ENCODE measurements at places on chromosomes 12 and 14.

- DNase-seq, result peak; percentile 47
These were observed 614 bp upstream of the ARF6 start for GRCh38 chr14:49892301-49892635.

DNA sequence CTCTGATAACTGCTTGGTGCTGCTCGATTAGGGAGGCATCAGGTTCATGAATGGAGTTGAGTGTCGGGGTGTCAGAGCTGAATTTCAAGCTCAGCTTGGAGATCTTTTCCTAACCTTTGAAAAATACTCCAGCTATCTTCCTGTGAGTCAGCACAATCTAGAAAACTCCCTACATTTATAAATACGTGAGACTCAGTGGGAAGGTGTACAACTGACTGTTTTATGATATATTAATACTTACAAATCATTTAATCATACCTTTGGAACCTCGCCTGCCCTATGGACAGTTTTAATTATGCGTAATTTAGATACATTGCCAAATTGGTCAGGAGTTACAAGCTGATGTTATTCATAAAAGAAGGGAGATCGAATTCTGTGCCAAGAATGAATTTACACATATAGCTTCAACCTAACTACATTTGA, 961 bp downstream of the CMAS start:
- no peak for DNase-seq

DNA sequence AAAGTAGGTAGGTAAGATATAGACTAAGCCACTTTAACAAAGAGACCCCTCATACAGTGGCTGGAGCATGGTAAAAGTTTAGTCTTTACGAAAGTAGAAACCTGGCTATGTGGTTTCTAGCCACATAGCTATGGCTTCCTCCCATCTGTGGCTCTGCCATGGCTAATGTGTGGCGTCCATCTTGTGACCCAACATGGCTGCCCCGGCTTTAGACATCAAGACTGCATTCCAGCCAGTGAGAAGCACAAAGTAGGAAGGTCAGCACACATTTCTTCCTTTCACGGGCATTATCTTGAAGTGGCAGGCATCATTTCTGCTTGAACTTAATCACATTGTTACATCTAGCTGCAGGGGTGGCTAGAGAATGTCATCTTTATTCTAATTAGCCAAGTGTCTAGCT, 148.3 kb downstream of the TBX5 start:
- DNase-seq, result no peak

GRCh38 chr12:56338308-56339157, at the start of gene IL23A:
Gene IL23A, plus strand, starts transcription at chr12:56338884. Its CDS starts 161 bp downstream, at chr12:56339045.
- peak; percentile 92 for DNase-seq

DNA sequence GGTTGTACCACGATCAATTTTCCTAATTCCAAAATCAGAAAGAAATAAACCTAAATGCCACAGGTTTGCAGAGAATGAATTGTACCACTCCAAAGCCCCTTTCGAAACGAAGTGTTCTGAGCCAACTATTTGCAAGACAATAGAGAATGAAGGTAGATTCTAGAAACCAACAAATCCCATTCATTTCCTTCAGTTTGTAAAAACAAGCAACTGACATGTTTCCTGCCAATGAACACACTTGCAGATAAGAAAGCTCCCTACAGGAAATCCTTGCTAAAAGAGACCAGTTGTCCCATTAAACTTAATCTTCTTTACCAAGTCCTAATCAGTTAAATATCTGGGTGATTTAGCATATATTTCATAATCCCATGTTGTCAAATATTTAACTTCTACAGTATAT, 198.4 kb upstream of the FOXN3 start:
- no peak for DNase-seq

DNA sequence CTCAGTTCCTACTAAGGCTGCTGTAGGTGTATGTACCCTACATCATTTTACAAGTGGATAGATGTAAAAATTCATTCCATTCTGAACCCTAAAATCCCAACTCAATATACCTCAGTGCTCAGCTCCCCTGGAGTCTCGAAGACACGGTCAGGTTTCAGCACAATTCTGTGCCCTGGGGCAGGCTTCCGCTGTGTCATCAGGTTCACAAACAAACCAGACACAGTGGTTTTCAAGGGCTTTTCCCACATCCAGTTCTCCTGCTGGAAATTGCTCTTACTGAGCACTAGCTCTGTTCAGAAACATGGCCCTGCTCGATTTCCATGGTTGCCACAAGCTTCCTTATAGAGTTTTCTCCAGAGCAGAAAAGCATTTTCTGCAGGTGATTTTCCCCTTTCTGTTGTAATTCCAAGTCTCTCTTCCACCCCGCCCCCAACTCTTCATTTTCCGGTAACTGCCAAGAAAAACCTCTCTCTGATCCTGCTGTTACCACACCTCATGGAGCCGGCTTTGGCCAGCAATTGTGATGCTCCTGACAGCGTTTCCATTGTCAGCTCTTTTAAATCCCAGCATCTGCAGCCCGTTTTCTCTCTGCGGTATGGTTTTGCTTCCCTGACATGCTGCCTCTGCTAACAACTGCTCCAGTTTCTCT, 483.0 kb upstream of the CCDC196 start:
- no peak for DNase-seq

DNA sequence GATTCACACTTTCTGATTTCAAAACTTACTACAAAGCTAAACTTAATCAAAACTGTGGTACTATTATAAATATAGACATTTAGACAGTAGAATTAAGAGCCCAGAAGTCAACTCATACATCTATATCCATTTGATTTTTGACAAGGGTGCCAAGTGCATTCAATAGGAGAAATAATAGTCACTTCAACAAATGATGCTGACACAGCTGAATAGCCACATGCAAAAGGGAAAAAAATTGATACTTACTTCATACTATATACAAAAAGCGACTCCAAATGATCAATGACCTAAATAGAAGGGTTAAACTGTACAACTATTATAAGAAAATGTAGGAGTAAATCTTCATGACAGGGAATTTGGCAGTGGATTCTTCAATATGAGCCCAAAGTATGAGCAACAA, 40.7 kb upstream of the SYT10 start:
- DNase-seq, result no peak

DNA sequence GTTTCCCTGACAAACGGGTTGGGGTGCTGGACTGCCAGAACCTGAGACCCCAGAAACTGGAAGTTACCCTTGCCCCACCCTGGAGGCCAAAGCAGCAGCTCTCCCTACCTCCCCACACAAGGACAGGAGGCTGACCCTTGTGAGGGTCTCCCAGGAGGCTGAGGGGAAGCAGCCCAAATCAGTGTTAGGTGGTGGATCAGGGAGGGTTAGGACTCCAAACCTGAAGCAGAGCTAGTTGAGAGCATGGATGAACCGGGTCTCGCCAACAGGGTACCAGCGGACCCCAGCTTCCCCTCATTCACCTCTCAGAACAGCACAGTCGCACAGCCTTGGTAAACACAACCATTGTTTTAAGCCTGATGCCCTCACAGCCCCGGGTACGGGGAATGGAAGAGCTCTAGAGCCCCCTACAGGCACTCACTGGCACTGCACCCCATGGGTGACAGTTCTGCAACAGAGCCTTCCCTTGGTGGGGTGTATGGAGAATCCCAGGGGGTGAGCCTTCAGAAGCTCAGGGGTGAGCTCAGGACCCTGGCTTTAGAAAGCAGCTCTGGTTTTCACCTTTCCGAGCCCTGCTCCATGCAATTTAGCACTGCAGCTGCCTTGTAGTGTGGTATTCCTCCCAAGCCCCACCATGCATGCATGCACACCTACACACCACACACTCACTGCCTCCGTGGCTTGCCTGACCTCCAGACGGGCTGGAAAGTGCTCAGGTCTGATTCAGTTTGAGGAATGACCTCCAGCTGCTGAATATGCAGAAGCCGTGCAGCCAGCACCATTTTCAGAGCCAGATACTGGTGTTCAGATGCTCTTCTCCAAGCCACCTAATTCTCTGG, 11.2 kb downstream of the ESRRB start:
- peak; percentile 63 for DNase-seq

DNA sequence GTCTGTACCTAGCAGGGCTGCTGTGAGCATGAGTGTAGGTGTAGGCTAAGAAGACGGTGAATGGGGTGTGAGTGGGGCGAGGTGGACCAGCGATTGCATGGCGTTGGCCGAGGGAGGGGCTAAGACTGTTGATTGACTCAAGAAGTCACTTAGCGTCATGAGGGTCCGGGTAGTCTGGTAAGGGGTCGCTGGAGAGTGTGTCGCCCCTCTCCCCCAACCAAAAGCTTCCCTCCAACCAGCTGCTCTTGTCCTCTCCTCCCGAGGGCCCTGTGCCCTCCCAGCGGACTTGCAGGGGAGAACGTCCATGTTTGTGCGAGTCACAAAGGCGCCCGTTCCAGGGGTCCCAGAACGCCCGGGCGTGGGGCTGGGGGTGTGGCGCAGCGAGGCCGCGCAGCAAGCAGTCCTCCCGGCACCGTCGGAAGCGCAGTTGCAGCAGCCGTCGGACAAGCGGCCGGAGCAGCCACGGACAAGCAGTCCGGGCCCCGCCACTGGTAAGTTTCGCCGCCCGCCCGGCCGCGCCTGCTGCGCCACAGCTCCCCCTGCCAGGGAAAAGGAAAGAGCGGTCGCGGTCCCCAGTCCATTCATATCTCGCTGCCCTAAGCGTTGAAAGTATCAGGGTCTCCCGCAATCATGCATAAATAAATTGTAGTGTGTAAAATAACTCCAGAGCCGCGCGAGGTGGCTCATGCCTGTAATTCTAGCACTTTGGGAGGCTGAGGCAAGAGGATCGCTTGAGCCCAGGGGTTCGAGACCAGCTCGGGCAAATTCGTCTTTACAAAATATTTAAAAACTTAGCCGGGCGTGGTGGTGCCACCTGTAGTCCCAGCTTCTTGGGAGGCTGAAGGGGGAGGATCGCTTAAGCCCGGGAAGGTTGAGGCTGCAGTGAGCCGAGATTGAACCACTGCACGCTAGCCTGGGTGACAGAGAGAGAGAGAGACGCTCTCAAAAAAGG, at the start of gene CCDC63:
CCDC63 (plus strand) TSS at position 373 of the 952 bp plus-strand sequence. CDS start 5,968 bp downstream, outside the sequence.
- peak; percentile 12 for DNase-seq

DNA sequence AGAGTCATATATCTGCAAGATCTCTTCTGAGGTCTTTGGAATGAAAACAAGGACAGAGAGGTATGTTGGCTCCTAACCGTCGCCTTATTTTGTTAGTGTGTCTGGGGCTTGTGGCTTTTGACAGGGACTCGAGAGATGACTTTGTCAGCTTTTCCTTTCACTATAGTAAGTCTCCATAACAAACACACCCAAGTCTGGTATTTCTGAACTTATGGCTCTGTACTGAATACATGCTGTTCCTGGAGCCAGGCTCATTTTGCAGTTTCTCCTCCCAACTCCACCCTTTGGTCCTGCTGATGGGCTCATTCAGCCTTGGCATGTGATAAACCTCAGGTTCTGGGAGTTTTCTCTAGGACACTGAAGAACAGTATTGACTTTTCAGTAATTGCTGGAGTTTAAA, 27.7 kb upstream of the TMED10 start:
- no peak for DNase-seq

- DNase-seq, result no peak
These were observed 458.9 kb downstream of the NOVA1 start for GRCh38 chr14:26138764-26139445.

GRCh38 chr12:65602610-65603295, 221.5 kb upstream of the HMGA2 start:
- peak; percentile 40 for DNase-seq
